ENCODE measurements at places on chromosomes 2 and 18.

DNA sequence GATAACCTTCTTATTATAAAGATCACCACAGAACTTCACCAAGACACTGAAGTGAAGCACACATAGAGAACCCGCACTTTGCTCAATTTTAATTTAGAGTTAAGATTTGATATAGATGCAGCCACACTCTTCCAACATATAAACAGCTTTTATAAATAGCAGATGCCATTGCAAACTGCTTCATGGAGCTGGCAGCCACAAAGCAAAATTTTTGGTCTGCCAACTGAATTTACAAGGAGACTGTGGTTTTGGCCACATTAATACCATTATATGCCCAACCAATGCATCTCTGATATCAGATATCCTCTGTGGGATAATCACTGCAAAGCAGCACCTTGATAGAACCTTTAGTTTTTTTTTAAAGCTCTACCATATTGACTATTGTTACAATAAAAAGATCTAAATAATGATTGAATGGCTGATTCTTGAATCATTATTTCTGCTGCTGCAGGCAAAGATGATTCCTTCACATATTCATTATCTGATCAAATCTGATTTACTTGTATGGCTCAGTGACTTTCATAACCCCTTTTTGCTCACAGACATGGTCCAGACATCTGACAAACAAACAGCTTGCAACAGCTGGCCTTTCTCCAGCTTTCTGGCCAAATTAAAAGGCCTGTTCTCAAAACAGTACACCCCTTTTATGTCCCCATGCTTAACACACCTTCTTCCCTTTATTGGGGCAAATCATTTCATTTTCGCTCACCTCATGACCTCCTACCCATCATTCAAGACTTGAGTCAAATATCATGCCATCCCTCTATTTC lies 88.4 kb downstream of the METTL4 start:
- DNase-seq, result no peak

GRCh38 chr2:12769492-12770105 lies 52.9 kb downstream of the TRIB2 start:
- DNase-seq, result no peak

DNA sequence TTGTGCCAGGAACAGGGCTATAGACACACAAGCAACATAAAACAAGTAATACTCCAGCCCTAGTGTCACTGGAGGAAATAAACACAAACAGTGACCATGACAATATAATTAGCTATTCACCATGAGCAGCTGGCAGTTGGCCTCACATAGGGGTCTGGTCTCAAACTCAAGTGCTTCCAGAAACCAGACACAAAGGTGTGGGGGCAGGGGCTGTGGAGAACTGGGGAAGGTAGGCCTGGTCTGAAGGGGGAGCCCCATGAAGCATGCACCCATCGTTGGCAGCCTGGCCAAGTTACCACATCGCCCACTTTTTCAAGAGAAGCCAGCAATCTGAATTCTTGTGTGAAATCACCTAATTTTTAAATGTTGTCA lies 49.5 kb upstream of the SP3 start:
- no peak for DNase-seq

- no peak for DNase-seq
Measured at GRCh38 chr2:157747695-157748370, 119.2 kb upstream of the ACVR1C start.

- no peak for DNase-seq
Measured at GRCh38 chr18:37251679-37252078, 313.9 kb downstream of the CELF4 start.

- DNase-seq, result no peak
Measured at GRCh38 chr2:30527859-30528258, 80.8 kb downstream of the LCLAT1 start.

DNA sequence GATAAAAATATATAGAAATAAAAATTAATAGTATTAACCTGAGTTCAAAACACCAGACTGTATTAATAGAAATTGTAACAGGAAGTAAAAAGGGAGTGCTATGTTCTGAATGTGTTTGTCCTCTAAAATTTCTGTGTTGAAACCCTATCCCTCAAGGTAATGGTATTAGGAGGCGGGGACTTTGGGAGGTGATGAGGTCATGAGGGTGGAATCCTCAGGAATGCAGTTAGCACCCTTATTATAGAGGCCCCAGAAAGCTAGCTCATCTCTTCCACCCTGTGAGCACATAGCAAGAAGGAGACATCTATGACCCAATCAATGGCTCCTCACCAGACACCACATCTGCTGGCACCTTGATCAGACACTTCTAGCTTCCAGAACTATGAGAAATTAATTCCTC lies 124.5 kb downstream of the CMPK2 start:
- DNase-seq, result no peak

DNA sequence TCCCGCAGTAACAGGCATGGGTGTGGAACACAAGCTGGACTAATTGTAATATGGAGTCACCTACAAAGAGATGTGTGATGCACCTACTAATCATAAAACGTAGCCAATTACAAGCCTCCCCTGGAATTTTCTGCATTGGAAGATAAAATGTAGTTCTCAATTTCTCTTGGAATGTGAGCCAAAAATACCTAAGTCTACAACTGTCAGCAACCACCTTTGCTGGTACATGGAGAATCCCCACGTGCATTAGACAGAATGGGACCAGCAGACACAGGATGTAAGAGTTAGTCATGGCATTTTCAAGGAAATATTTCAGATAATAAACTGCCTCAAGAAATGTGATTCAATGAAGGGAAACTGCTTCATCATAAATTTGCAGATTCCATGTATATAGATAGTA lies 85.6 kb upstream of the DCC start:
- DNase-seq, result no peak

DNA sequence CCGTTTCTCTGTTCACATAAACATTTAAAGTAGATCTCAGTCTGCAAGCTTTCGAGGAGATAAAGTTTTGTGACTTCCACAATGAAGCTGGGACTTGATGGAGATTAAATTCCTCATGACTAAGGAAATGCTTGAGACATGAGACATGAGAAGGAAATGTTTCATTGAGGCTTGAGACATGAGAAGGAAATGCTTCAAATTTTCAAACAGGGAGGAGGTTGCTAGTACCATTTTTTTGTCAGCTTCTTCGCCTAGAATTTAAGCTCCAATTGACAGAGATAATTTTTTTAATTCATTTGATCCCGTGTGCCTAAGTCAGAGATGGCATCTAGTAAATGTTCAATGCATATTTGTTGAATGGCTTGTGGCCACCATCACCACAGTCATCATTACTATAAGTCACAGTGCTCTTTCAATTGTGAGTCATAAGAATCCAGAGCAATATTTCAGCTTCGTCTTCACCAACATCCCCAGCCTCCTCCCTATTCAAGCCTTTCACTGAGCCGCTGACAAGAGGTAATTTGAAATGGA lies 543 bp upstream of the MARCHF4 start:
- DNase-seq, result no peak

DNA sequence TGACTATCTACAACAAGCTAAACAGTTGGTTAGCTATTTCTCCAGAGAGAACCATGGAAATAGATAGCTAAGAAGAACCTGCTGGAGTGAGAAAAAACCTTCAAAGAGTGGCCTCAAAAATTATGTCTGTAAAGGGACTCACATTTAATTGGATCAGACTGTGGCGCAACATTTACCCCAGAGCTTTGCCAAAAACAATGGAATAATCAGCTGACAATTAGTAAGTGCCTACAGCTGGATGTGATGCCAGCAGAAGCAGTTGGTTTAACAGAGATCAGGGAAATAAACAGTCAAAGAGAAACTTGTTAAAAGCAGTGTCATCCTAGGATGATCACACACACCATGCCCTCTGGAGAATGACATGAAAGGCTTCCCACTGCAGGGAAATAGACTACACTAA lies 310.7 kb downstream of the CLIP4 start:
- DNase-seq, result no peak

- no peak for DNase-seq
Measured at GRCh38 chr2:53098696-53099078, 668.9 kb upstream of the CHAC2 start.

GRCh38 chr2:57882895-57883515 lies 163.6 kb upstream of the VRK2 start:
- no peak for DNase-seq

- no peak for DNase-seq
Measured at GRCh38 chr18:57122936-57123510, 23.9 kb upstream of the BOD1L2 start.

DNA sequence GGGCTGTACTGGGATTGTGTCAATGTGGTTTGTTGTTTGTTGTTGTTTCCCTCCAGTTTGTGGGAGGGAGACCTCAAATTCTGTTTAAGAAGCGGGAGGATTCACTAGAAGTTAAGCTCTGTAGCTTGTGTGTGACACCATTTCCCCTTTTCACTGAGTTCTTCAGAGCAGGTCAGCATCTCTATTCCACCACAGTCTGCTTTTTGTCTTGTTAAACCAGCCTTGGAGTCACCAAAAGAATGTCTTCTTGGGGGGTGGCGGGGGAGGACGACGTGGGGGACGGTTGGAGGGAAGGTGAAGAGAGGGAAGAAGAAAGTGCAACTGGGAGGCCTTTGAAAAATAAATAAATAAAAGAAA lies 2.3 kb upstream of the BCL11A start:
- DNase-seq, result no peak

GRCh38 chr18:3392467-3392855 lies 57.5 kb upstream of the TGIF1 start:
- no peak for DNase-seq

DNA sequence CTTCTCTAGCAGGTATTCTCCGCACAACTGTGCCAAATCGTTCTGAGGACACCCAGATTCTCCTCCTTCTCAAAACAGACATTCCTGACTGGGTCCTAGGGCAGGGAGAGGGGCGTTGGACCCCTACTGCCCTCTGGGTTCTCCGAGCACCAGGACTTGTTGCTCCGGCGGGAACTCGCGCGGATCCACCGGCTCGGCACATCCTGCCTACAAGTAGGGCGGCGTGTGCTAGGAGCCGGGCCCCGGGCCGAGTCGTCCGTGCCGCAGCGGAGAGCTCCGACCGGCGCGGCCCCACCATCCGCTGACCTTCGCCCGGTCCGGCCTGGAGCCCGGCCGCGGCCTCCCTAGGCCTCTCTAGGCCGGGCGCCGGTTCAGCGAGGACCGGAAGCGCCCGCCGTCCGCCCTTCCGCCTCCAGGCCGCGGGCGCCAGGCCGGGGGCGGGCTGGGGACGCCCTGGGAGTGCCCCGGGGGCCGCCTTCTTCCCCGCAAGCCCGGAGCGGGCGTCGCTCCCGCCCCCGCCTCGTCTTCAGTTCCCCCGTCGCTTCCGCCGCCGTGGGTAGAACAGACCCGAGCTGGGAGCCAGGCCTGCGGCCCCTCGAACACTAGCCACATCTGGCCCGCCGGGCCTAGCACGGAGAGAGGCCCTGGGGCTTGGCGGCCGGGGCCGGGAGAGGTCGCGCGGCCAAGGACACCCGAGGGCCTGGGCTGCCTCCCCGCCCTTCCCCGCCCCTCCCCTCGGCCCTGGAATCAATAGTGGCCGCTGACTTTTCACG lies 7.6 kb upstream of the ONECUT2 start:
- no peak for DNase-seq

GRCh38 chr2:194917519-194917918 lies 739.5 kb upstream of the SLC39A10 start:
- no peak for DNase-seq

GRCh38 chr2:120497261-120497977 lies 151.5 kb downstream of the INHBB start:
- no peak for DNase-seq

GRCh38 chr2:147197754-147198483 lies 646.9 kb upstream of the ACVR2A start:
- DNase-seq, result no peak

GRCh38 chr2:133568172-133568571 lies at the start of gene NCKAP5:
Gene NCKAP5, minus strand, starts transcription at chr2:133568463. Its CDS starts 50,937 bp downstream, at chr2:133517526.
- DNase-seq, result no peak

GRCh38 chr2:172011812-172012575 lies 12.2 kb downstream of the METAP1D start:
- DNase-seq, result no peak

GRCh38 chr2:46960618-46961017 lies 45.0 kb upstream of the MCFD2 start:
- DNase-seq, result no peak

- DNase-seq, result no peak
Measured at GRCh38 chr2:206378835-206379234, 64.5 kb upstream of the ADAM23 start.

DNA sequence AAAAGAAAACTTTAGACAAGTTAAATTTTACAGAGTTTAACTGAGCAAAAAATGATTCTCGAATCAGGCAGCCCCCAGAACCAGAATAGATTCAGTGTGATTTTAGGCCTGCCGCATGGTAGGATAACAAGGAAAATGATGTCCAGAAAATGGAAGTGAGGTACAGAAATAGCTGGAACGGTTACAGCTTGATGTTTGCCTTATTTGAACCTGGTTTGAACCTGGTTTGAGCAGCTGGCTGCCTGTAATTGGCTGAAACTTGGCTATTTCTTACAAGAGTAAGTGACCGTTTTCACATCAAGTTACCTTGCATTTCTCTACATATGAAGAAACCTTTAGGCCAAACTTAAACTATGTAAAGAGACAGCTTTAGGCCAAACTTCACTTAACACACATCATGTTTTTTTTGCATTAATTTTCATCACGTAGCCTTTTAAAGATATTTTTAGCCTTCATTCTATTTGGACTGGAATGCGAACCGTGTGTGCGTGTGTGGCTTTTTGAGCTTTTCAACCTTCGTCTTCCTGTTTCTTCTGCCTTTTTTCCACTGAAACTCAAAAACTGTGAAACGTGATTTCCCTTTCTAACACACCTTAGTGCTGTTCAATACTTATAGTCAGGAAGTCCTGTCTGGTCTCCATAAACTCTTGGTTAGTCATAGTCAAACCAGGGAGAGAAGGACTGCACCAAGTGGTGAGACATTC lies 4.5 kb upstream of the POLE4 start:
- no peak for DNase-seq

DNA sequence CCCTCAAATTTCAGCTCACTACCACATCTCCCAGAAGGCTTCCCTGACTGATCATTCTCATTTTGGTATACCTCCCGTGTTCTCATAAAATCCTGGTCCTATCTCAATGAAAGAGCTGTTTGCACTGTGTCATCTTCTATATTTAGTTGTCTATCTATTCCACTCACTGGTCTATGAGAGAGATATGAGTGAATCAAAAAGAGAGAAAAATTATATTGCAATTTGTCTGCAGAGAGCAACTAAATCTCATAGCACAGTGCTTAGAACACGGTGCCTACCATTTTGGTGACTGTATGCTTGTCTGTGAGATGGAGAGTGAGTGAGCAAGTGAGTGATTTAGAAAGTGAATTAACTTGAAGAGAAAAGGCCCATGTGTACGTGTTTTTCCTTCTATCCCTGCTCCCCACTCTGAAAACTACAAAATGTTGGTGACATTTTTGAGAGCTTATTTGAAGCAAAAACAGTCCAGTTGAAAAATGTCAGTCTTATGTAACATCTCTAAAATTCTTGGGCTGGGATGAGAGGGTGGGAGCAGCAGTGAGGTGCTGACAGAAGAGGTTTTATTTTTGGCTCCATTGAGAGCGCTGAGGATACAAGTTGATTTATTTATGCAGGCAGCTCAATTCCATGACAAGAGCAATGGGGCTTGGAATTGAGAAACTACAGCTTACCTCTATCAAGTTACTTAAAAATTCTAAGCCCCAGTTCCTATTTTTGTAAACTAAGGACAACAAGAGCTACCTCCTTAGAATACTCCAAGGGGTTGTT lies 373.5 kb upstream of the CHST9 start:
- no peak for DNase-seq
